Stimulated activated CD4-positive, alpha-beta T cell treated with anti-CD3 and anti-CD28 coated beads, Interleukin-12 subunit alpha, Interleukin-12 subunit beta, amount 100 ng/mL, for 24 hours (primary cell): ENCODE measurements at places on chromosomes 12 and 14.

DNA sequence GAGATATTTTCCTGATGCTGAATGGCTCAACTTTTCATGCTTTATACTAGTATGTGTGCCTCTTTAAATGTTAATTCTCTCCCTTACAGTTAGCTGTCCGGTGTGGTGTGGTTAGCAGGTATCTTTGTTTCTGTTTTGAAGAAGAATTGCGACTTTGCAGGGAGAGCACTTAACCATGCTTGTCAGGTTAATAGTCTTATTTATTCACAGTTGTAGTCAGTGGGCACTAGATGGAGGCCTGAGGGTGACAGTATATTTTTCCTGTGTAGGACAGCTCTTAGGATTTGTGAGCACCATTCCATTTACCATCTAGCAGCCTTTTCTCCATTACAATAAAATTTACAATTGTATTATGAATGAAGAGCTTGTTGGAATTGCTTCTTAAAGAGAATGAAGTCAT is 34.9 kb downstream of the PDE3A start:
- DNase-seq = no peak

DNA sequence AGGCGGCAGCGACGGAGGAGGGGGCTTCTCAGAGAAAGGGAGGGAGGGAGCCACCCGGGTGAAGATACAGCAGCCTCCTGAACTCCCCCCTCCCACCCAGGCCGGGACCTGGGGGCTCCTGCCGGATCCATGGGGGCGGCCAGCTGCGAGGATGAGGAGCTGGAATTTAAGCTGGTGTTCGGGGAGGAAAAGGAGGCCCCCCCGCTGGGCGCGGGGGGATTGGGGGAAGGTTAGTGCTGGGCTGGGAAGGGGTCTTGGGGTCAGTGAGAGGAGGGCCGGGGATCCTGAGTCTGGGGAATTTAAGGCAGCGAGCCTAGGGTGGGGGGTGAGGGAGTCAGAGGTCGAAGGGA is 203 bp downstream of the NFATC4 start:
- DNase-seq = no peak

GRCh38 chr12:112191840-112192321 is 66.5 kb downstream of the TRAFD1 start:
- DNase-seq = no peak

- DNase-seq = no peak
These were observed 25.2 kb upstream of the OAS1 start for GRCh38 chr12:112881602-112882001.

DNA sequence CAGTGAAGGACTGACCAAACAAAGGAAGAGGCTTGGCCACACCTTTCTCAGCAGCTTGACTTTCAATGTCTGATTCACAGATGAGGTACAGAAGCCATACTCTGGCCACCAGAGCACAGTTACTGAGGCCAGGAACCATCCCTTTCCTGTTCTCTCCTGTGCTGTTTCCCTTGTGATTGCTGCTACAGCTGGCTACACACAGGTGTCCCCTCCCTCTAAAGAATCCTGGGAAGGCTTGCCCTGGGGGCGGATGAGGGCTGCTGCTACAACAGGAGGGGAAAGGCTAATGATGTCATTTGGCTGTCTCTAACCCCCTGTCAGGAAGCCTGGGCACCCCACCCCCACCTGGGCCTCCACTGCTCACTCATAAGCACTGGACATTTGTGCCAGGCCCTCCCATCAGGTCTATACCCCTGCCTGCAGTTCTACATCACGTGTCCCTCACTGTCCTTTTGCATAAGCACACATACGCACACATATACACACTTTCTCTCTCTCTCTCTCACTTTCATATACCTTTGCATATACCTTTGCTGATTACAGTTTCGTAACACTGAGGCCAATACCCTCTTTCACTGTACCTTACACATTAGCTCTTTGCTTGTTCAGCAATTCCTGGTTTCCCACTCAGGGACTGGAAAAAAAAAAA is 41.4 kb downstream of the PRPF40B start:
- DNase-seq = no peak

DNA sequence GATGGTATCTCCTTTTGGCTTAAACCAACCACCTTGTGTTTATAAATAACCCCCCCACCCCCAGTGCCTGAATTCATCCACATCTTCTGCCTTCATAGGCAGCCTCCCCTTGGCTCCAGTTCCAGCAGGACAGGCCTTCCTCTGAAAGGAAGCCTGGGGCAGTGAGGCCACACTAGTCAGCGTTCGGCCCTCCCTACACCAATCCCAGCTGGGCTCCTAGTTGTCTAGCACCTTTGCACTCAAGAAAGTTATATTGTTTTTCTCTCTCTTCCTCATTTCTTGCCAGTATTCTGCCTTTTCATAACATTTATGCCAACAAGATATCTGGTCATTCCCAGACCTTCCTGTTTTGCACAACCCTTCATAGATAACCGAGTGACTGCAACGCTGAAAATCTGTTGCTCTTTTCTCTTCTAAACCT is 73.1 kb upstream of the ACTN1 start:
- no peak for DNase-seq

GRCh38 chr12:62301080-62301798 is 41.0 kb downstream of the USP15 start:
- DNase-seq = no peak

DNA sequence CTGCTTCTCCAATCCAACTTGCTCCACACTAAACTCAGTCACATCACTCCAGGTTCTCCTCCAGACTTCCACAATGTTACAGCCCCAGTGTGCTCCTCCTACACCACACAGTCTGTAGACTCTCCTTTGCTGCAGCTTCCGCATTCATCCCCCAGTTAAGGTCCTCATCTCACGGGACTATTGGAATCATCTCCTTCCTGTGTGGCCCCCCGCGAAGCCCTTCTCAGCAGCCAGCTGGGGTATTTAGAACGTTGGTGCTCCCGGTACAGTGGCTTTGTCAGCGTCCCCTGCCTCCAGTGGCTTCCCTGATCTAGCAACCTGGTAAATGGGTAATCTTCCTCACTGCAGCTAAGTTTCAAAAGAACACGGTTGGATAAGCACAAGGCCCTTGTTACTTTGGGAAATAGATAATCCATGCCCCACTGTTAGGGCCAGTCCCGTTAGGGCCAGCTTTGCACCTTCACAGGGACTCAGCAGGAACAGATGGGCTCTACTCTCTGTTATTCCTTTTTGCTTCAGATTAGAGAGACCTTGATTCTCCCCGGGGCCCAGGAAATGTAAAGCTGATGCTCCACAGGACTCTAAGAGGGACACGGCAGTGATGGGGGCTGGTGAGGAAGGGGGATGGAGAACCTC is 823 bp upstream of the TSPAN11 start:
- DNase-seq = no peak

- no peak for DNase-seq
These were observed 68.5 kb downstream of the FBXO34 start for GRCh38 chr14:55339770-55340169.

GRCh38 chr14:65167072-65167645 is 64.8 kb upstream of the MAX start:
- DNase-seq = no peak

DNA sequence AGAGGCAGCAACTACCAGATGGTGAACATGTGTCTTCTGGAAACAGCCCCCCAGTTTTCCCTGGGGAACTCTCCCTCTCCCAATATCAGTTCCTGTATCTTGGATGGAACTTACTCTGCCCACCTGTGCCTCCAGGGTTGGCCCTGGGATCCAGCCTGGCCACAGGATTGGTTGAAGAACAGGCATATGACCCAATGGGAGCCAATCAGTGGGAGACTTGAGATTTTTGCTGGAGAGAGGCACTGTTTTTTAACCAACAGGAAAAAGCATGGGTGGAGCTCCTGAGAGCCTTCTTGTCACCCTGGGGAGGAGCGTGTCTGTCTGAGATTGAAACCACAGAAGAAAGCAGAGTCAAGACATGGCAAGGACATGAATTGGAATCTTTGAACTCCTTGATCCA is 33.6 kb upstream of the COX6A1 start:
- no peak for DNase-seq

DNA sequence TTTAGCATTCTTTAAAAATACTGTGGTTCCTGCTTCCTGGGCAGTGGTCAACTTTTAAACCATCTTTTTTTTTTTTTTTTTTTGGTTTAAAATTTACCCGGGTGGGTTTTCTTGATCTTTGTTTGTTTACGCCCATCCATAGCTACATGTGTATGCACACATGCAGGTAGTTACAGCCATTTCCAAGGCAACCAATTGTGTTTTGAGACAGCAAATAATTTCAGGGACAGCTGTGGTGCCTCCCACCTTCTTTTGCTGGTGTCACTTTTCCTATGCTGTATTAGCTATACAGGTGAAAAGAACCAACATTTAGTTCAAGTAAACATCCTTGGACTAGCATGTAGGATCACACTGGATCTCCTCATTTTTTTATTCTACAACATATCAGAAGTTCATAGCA is 52.0 kb upstream of the PSMA6 start:
- no peak for DNase-seq

- DNase-seq = no peak
These were observed 647 bp downstream of the LGMN start for GRCh38 chr14:92747701-92748258.

DNA sequence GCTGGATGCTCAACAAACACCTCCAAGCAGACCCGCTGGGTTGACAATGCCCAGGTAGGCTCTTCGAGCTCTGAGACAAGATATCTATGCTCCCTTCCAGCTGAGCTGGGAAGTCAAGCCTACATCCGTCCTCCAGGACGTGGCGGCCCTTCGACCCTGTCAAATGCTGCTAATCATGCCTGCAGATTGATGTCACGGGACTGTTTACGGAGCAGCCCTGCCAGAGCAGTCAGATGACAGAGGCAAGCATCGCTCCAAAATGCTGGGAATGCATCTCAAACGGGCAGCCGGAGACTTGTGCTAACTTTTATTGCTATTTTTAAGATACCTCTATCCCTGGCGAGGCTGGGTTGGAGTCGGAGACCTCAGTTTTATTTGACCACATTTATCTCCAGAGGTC is 139.2 kb downstream of the NTF3 start:
- DNase-seq = no peak

- no peak for DNase-seq
These were observed 30.6 kb downstream of the ATF7IP start for GRCh38 chr12:14396071-14396470.

DNA sequence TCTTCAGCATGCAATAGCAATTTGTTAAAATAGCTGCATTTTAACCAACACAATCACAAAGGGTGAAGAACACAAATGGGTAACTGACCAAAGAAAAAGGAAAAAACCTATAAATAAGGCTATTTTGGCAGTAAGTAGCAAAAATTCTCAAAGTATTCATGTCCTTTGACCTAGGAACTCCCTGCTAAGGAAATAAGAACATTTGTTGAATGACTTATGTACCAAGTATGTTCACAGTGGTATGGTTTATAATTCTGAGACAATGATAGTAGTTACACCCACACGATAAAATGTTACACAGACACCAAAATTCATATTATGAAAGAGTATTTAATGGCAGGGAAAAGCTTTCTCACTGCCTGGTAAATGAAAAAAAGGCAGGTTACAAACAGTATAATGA is 16.9 kb downstream of the CCDC88C start:
- DNase-seq = no peak

- DNase-seq = no peak
These were observed 102.1 kb downstream of the MYRFL start for GRCh38 chr12:69927164-69927563.

DNA sequence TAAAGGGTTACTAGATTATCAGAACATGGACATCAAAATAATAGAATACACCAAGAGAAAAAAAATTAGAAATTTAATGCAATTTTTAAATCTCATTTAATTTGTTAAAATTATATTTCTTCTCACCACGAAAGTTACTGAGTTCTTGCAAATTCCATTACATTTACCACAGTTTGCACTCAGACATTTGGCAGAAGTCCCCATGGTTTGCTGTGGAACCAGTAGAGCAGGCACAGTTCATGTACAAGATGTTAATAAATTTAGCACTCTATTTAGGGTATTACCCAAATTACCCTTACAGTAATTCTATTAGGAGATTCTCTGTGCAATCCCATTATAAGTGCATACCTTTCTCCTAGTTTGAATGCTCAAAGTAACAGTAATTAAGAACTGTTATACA is 9.7 kb downstream of the SCN8A start:
- DNase-seq = no peak

GRCh38 chr12:94659346-94659930 is 9.1 kb upstream of the TMCC3 start:
- DNase-seq = no peak

DNA sequence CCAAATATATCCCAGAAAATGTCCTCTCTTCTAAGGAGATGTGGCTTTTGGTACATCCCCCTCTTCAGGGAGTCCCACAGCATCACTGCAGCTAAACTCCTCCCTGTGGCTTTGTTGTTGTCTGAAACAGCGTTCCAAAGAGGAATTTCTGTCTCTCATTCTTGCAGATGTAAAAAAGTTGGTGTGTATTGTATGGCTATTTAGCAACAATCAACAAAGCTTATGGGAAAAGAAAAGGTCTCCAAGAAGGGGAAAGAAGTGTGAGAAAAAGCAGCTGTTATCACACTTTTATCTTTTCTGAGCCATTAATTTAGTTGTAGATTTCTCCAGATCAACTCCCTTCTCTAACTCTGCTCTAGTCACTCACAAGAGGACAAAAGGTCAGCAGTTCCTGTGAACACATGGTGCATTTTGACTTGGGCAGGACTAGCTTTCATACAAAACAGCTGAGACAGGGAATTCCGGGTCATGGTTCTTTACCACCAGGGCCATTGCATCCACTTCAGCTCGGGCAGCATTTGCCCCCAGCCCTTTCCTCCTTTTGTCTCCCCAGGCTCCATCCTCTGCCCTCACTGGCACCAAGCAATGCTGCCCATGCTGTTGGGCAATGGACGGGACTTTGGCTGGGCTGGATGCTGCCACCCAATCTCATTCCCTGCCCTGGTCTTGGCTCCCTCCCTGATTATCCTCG is 184.7 kb downstream of the TMX1 start:
- no peak for DNase-seq

DNA sequence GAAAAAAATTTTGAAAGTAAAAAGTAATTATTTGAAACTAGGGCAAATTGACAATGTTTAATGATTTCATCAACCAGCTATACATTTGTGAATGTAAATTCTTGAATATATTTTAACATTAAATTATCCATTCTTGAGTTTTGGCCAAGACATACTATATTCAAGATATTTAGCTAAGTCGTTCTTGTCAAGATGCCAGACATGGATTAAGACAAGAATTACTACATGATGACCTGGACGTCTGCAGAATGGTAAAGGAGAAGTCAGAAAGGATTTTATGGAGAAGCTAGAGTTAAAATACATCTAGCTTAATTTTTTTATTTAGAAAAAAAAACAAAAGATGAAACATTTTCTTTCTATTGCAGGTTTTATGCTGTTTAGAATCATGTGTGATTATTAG is 255.8 kb downstream of the TMTC2 start:
- DNase-seq = no peak

- no peak for DNase-seq
These were observed 93.9 kb upstream of the DCN start for GRCh38 chr12:91276509-91276908.

GRCh38 chr14:94356379-94357056 is 31.9 kb downstream of the SERPINA1 start:
- no peak for DNase-seq

DNA sequence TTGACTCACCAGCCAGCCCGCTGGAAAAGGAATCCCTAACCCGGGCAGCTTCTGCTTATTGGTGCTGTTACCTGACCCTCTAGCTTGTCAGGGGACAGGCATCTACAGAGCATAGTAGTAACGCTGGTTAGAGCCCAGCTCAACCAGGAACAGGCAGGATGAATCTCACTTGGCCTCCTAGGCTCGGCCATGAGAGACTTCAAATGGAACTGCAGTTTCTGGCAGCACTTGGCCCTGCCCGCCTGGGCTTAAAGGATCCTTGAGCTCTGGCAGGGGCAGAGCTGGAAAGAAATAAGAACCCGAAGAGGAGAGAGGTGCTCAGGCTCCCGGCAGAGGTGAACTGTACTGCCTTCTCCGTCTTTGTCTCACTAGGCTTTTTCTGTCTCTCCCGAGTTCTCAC is 2.3 kb upstream of the LHX5 start:
- no peak for DNase-seq

GRCh38 chr14:99254328-99255009 is 17.5 kb downstream of the BCL11B start:
- no peak for DNase-seq
